CD4-positive, CD25-positive, alpha-beta regulatory T cell (primary cell): ENCODE measurements at places on chromosomes 12 and 14. TPM values are rescaled to one million over a fixed set of nuclear protein-coding genes. Genes with fewer than 3 reads are reported as not detected.

MYH6 gene
- not detected for polyA plus RNA-seq

GALNT9 gene
- polyA plus RNA-seq = not detected

GPR68 gene
- 12.8 TPM for polyA plus RNA-seq

DAO gene
- not detected for polyA plus RNA-seq

LYZ gene
- 0.95 TPM for polyA plus RNA-seq
